Left renal cortex interstitium (tissue), 4 donors: ENCODE measurements at places on chromosomes 5 and 9.

DNA sequence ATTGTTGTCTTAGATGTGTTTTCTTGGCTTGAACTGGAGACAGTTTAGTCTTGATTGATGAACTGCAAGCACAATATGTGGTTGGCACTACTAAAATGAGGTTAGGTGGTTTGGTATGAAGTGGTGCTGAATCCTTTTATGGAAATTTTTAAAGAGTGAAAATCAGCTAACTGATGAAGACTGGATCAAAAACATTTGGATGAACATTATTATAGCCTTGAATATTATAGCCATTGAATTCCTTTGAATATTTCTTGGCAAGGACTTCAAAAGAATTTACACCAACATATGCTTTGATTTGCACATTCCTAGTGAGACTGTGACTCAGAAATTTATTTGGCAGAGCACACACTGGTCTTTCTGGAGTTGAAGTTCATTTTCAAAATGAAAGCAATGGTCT is 318.3 kb downstream of the CHSY3 start:
- no peak for DNase-seq

GRCh38 chr5:10266839-10267238 is 16.8 kb downstream of the CCT5 start:
- no peak for DNase-seq

DNA sequence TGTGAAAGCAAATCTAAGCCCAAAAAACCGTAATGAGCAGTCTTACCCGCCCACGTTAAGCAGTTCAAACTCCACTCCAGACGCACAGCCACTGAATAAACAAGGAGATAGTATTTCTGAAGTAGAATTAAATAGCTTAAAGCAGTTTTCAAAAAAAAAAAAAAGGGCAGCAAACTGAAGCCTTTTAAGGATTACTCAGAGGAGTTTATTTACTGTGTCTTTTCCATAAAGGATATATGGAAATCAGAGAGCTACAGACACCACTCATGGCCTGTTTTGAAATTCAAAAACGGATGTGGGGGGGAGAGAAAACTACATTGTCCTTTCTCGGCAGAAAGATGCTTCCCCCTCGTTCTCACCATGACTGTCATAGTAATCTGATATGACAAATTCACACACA is 83.7 kb upstream of the IRX1 start:
- DNase-seq, result no peak

DNA sequence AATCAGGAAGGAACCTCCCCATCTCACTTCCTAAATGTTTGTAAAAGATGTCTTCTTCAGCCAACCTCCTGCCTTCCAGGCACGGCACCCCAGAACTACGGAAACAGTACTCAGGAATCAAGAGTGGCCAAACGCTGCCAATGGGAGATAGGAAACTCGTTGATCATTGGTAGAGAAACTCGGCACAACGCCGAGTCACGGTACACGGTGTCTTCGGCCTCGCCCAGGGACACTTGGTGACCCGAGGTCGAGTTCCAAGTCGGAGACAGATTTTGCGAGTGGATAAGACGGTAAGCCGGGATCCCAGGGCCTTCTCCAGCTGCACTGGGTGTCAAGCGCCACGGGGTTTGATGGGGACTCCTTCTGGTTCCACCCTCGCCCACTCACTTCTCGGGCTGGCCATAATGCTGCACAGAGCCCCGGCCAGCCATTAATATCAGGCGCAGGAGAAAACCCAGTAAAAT is 343 bp downstream of the KIAA0825 start:
- DNase-seq, result no peak
